ENCODE measurements at places on chromosomes 3 and 15.

GRCh38 chr15:39593071-39593655, 12.3 kb downstream of the THBS1 start:
- no peaks in the 10 kb centered on the region for H3K36me3 ChIP-seq
- H3K27ac ChIP-seq, result no peak overlapping the region
- peaks cover 26% of the 10 kb centered on the region for H3K27me3 ChIP-seq
- no peak overlapping the region for H3K4me3 ChIP-seq
- DNase-seq, result no peak
- H3K4me1 ChIP-seq, result no peaks in the 10 kb centered on the region

DNA sequence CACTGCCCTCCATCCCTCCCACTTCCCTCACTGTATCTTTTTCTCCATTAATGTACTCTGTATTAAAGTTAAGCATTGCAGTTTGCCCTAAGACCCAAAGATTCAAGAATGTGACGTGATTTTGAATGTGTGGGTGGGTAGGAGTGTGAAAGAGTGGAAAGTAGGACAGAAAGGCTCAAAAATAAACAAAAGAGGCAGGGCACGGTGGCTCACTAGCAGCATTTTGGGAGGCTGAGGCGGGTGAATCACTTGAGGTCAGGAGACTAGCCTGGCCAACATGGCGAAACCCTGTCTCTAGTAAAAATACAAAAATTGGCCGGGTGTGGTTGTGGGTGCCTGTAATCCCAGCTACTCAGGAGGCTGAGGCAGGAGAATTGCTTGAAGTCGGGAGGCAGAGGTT, 18.4 kb downstream of the TFRC start:
- H3K27ac ChIP-seq, result peak overlapping the region; percentile 53
- DNase-seq, result no peak
- H3K4me1 ChIP-seq, result no peaks in the 10 kb centered on the region
- peaks cover 60% of the 10 kb centered on the region for H3K36me3 ChIP-seq
- H3K27me3 ChIP-seq, result no peaks in the 10 kb centered on the region

- H3K27ac ChIP-seq, result peak within 1 kb of the TSS; percentile 88
- peak; percentile 68 for DNase-seq
- H3K4me3 ChIP-seq, result peak within 1 kb of the TSS; percentile 81
- H3K4me1 ChIP-seq, result peaks cover 68% of the 10 kb centered on the region
- H3K36me3 ChIP-seq, result peaks cover 31% of the 10 kb centered on the region
Observed at GRCh38 chr3:32951410-32951811, at the start of gene CCR4. CCR4 (plus strand) TSS chr3:32951644; CDS start chr3:32953423, 1,779 bp downstream.

DNA sequence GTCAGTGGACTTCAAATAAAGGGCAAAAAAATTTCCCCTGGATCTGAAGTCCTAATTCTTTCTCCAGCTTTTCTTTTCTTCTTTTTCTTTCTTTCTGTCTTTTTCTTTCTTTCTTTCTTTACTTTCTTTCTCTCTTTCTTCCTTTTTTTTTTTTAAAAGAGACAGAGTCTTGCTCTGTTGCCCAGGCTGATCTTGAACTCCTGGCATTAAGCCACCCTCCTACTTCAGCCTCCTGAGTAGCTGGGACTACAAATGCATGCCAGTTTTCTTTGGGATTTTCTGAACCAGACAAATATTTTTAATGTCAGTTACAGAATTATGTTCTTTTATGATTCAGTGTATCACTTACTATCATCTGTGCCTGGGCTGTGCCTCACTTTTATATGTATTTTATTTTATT, 45.4 kb upstream of the CMTM8 start:
- no peaks in the 10 kb centered on the region for H3K36me3 ChIP-seq
- H3K27ac ChIP-seq, result no peak overlapping the region
- peaks cover 35% of the 10 kb centered on the region for H3K27me3 ChIP-seq

DNA sequence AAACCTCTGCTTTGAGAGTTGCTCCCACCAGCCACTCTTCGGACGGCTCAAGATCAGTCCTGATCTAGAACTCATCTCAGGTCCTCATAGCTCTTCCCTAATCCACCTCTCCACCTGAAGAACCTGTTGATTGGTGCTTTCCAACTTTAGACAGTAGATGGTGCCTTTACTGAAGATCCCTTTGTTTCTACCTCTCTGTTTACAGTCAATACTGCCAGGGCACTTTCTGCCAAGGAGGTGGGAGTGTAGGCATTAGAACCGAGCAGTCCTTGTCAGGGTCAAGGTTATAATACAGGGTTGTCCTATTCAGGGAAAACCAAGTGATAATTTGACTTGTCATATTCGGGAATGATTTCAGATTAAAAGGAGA, 1.2 kb downstream of the CGNL1 start:
- H3K36me3 ChIP-seq, result no peaks in the 10 kb centered on the region
- DNase-seq, result no peak
- peaks cover 7% of the 10 kb centered on the region for H3K4me1 ChIP-seq
- H3K4me3 ChIP-seq, result no peak overlapping the region

- H3K27me3 ChIP-seq, result peaks cover 39% of the 10 kb centered on the region
- H3K4me3 ChIP-seq, result no peak overlapping the region
- H3K36me3 ChIP-seq, result no peaks in the 10 kb centered on the region
- H3K27ac ChIP-seq, result no peak overlapping the region
- peak; percentile 33 for DNase-seq
Observed at GRCh38 chr3:156382458-156383346, 172.2 kb downstream of the SSR3 start.

GRCh38 chr3:45954306-45954705, 11.0 kb downstream of the CXCR6 start:
- H3K27ac ChIP-seq, result no peak overlapping the region
- peaks cover 85% of the 10 kb centered on the region for H3K36me3 ChIP-seq
- no peak overlapping the region for H3K4me3 ChIP-seq
- no peaks in the 10 kb centered on the region for H3K27me3 ChIP-seq
- no peak for DNase-seq

GRCh38 chr15:72915843-72916242, 132.3 kb upstream of the ADPGK start:
- H3K27ac ChIP-seq, result no peak overlapping the region
- H3K36me3 ChIP-seq, result no peaks in the 10 kb centered on the region
- H3K4me3 ChIP-seq, result no peak overlapping the region

GRCh38 chr3:5709714-5710113, 522.2 kb downstream of the EDEM1 start:
- H3K27me3 ChIP-seq, result no peaks in the 10 kb centered on the region
- no peaks in the 10 kb centered on the region for H3K36me3 ChIP-seq
- DNase-seq, result no peak
- no peak overlapping the region for H3K27ac ChIP-seq

DNA sequence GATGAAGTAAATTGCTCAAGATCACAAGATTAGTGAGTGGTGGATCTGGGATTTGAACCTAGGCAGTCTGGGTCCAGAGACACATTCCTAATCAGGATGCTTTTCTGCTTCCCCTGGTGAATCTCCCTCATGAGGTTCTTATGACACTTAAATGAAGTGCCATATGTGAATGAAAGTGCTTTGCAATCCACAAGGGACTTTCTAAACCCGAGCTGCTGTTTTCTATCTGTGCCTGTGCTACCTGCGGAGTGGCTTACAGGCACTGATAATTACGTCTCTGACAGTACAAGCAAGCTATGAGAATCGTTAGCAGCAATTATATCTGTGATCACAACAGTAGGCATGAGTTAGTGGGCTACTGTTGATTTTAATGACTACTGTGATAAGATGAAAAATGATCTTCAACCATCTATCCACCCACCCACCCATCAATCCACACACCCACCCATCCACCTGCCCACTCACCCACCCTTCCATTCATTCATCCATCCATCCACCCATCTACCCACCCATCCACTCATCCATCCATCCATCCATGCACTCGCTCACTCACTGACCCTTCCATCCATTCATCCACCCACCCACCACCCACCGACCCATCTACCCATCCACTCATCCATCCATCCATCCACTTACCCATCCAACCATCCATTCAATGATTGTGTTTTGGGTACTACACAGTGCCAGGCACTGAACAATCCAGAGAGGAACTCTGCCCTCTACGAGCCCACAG, 51.8 kb downstream of the ATP2B2 start:
- peaks cover 22% of the 10 kb centered on the region for H3K27me3 ChIP-seq
- no peak overlapping the region for H3K4me3 ChIP-seq
- DNase-seq, result no peak
- no peaks in the 10 kb centered on the region for H3K36me3 ChIP-seq

GRCh38 chr3:9301798-9302197, 52.4 kb upstream of the SRGAP3 start:
- DNase-seq, result no peak
- H3K4me3 ChIP-seq, result no peak overlapping the region
- H3K4me1 ChIP-seq, result peaks cover 4% of the 10 kb centered on the region
- H3K27me3 ChIP-seq, result peaks cover 18% of the 10 kb centered on the region

GRCh38 chr15:80267658-80268057, 15.6 kb upstream of the CTXND1 start:
- no peaks in the 10 kb centered on the region for H3K4me1 ChIP-seq
- peaks cover 9% of the 10 kb centered on the region for H3K27me3 ChIP-seq
- H3K36me3 ChIP-seq, result no peaks in the 10 kb centered on the region
- H3K4me3 ChIP-seq, result no peak overlapping the region

GRCh38 chr3:142888481-142889211, at the start of gene PCOLCE2:
PCOLCE2 (minus strand) TSS chr3:142889083; CDS start chr3:142888896, 187 bp downstream.
- H3K4me3 ChIP-seq, result peak within 1 kb of the TSS; percentile 65
- no peaks in the 10 kb centered on the region for H3K36me3 ChIP-seq
- peaks cover 60% of the 10 kb centered on the region for H3K27me3 ChIP-seq
- H3K27ac ChIP-seq, result no peak within 1 kb of the TSS
- peaks cover 8% of the 10 kb centered on the region for H3K4me1 ChIP-seq

DNA sequence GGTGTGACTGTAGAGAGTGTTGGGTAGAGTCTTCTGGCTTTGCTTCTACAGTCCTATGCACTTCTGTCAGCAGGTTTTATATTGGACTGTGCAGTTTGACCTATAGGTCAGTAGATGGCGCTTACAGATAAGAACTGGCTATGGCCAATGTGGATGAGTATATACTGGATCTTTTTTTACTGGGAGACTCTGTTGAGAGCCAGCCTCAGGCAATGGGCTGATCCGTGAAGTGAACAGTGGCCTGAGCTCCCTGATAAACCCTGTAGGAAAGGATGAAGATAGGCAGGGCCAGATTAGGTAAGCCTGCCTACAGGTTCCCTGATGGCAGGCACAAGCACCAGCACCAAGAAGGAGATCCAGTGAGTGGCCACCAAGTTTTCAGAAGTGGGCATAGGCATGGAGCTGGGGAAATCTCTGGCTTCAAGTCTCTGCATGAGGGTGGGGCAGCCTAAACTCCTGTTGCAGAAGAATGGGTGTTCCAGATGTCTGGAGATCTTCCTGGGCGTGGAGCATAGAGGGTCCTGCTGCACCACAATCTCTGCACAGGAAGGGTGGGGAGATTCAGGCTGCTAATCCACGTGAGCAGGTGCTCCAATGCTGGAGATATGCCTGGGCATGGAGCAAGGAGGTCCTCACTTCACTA, 326.0 kb upstream of the SGO1 start:
- no peaks in the 10 kb centered on the region for H3K36me3 ChIP-seq
- no peak overlapping the region for H3K27ac ChIP-seq
- no peak overlapping the region for H3K4me3 ChIP-seq
- H3K4me1 ChIP-seq, result no peaks in the 10 kb centered on the region
- DNase-seq, result no peak

- no peak overlapping the region for H3K27ac ChIP-seq
- H3K27me3 ChIP-seq, result no peaks in the 10 kb centered on the region
- peaks cover 86% of the 10 kb centered on the region for H3K36me3 ChIP-seq
- H3K4me1 ChIP-seq, result no peaks in the 10 kb centered on the region
- no peak overlapping the region for H3K4me3 ChIP-seq
Observed at GRCh38 chr15:25089577-25089976, 134.8 kb downstream of the SNRPN start.

GRCh38 chr3:79515072-79515471, 252.7 kb downstream of the ROBO1 start:
- DNase-seq, result no peak
- H3K36me3 ChIP-seq, result no peaks in the 10 kb centered on the region
- H3K4me1 ChIP-seq, result no peaks in the 10 kb centered on the region
- no peaks in the 10 kb centered on the region for H3K27me3 ChIP-seq
- H3K4me3 ChIP-seq, result no peak overlapping the region

DNA sequence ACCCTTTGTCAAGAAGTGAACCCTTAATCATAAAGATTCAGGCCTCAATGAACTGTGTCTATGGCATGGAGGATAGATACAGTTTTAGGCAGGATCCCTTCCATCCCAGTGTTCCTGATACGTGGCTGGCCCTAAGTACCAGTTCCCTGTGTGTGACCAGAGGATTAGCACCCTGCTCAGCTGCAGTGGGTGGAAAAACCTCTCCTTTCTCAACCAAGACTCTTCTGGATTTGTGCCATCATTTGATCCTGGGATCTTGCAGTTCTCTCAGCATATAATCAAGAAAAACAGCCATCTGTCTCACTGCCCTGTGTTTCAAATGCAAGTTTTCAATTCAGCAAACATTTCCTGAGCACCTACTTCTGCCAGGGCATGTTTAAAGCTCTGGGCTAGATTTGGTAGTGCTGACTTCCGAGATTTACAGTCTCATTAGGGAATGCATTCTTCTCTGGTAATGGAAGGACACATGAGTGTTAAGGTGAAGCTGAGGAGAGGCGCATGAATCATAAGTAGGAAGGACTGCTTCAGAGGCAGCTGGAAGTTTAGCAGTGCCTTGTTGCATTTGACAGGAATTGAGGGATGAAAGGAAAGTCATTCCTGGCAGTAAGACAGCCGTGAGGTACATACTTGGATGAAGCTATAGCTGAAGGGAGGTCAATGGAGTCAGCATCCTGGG, 388.3 kb downstream of the MFSD1 start:
- no peak overlapping the region for H3K27ac ChIP-seq
- no peaks in the 10 kb centered on the region for H3K27me3 ChIP-seq
- H3K36me3 ChIP-seq, result no peaks in the 10 kb centered on the region
- DNase-seq, result no peak
- H3K4me3 ChIP-seq, result no peak overlapping the region
- no peaks in the 10 kb centered on the region for H3K4me1 ChIP-seq

DNA sequence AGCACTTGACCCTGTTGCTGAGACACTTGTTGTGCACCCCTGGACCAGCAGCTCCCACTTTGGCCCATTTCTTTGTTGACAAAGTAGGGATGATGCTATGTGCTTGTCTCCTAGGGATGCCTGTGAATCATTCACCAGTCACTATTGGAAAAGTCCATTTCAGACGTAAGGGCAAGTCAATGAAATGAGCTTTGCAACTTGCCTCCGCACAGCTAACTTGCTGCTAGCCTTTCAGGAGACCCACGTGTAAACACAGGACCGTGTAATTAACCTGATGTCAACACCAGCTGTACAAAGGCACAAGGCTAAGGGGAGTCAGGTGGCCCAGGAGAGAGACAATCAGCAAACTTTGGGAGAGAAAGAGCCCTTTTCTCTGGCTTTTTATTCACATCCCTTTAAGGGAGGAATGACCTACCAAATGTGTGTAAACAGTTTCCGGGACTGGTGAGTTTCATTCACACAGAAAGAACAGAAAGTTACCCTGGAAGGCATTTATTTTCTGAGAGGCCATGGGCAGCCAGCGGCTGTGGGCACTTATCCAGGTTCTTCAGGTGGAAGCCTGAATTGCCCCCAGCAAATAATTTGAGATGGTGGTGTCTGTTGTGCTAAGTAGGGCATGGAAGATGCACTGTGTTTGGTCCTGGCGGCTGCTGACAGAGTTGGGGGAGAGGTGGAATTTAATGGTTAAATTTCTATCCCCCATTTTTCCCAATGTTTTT, 54.0 kb downstream of the TIPARP start:
- no peak for DNase-seq
- H3K4me3 ChIP-seq, result no peak overlapping the region
- no peaks in the 10 kb centered on the region for H3K4me1 ChIP-seq
- no peak overlapping the region for H3K27ac ChIP-seq

All from activated naive CD4-positive, alpha-beta T cell treated with anti-CD3 and anti-CD28 coated beads, Interleukin-2, amount 10 ng/mL, durations not matched to agents 7 days and 5 days (primary cell).